Activated CD8-positive, alpha-beta memory T cell treated with anti-CD3 and anti-CD28 coated beads, Interleukin-2, amount 50 U/mL, for 48 hours (primary cell): ENCODE measurements at places on chromosomes 4 and X.

- DNase-seq = no peak
Measured at GRCh38 chr4:139940600-139940999, 213.4 kb downstream of the MAML3 start.

DNA sequence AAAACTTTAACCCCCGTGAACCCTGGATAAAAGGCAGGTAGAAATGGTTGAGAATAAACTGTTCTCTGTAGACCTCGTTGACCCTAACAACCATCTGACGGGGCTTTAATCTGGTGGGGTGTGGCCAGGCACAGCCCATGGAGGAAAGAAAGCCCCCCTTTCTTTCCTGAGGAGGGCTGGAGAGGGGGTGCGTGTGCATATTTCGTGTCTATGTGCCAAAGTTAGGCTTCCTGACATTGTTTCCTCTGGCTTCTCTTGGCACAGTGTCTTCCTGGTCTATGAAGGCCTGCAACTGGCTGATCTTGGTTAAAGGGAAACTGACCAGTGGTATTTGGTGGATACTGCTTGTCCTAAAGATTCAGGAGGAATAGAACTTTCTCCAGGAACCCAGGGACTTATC, 97.1 kb downstream of the MGST2 start:
- no peak for DNase-seq

GRCh38 chr4:142875117-142875516, 29.0 kb upstream of the INPP4B start:
- DNase-seq = no peak

DNA sequence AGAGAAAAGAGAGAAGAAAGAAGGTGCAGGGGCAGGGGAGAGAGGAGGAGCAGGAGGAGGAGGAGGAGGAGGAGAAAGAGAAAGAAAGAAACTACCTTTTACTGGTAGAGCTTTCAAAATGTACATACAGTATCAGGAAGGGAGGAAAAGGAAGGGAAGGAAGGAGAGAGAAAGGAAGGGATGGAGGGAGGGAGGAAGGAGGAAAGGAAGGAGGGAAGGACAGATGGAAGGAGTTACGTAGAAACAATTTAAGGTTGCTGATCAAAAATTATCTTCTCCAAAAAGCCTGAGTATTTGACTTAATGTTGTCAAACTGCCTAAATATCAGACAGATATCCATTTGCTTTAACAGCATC, 13.4 kb downstream of the TBC1D9 start:
- DNase-seq = no peak
